SHP77 (cell line): ENCODE measurements at places on chromosomes 5 and 9.

- no peak for DNase-seq
Observed at GRCh38 chr5:68336200-68336599, 120.6 kb downstream of the PIK3R1 start.

- DNase-seq: no peak
Observed at GRCh38 chr5:118520771-118521415, 467.5 kb downstream of the DTWD2 start.

DNA sequence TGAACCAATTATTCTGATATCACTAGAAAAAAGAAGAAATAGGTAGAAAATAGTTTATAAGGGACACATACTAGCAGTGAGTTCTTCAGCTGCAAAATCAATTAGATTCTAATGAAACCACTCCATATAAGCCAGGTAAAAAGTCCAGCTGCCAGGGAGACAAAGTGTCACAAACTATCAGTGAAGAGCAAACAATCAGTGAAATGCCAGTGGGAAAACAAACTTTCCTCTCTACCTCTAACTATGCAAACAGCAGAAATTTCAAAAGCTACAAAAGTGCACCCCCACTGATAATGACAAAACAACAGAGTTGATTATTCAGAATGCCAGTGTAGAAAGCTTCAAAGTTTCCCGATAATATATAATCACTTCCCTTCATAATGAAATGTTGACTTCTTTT, 637.2 kb upstream of the ITGA1 start:
- DNase-seq: no peak

DNA sequence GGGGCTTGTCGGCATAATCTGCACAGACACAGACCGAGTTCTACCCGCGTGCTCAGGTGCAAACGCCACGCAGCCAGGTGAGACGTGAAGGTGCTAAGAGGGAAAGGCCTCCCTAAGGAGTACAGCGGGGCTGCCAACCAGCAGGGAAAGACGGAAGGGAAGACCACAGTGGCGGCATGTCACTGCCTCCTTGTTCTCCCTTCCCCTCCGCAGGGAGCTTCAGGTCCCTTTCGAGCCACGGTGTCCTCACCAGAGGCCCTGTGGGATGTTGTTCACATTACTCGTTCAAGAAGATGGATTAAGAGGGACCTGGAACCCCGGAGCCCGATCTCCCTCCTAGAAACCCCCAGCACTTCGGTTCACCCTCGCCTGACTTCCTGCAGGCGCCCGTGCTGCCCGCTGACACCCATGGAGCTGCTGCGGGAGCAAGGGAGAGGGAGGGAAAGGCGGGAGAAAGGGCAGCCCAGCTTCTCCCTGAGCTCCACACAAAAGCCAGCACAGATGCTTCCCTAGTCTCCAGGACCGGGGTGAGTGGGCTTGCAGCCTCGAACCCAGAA, 686 bp downstream of the BRD9 start:
- DNase-seq: no peak

DNA sequence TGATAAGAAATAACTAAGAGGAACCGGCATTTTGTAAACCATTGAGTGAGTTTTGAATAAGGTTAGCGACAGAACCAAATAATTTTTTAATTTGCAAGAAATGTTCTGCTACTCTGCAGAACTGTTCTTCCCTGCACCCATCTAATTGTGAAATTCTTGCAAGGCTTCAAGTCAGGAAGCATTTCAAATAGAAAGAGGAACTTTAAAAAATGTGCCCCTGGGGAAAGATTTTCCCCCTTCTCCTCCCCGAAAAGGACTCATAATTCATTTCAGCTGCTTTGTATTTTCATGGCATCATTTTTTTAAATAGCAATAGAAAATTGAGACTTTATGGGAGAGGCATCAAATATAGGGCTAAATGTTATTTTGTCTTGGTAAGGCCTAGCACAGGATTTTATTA, 180.9 kb upstream of the ANKRD55 start:
- DNase-seq: no peak

DNA sequence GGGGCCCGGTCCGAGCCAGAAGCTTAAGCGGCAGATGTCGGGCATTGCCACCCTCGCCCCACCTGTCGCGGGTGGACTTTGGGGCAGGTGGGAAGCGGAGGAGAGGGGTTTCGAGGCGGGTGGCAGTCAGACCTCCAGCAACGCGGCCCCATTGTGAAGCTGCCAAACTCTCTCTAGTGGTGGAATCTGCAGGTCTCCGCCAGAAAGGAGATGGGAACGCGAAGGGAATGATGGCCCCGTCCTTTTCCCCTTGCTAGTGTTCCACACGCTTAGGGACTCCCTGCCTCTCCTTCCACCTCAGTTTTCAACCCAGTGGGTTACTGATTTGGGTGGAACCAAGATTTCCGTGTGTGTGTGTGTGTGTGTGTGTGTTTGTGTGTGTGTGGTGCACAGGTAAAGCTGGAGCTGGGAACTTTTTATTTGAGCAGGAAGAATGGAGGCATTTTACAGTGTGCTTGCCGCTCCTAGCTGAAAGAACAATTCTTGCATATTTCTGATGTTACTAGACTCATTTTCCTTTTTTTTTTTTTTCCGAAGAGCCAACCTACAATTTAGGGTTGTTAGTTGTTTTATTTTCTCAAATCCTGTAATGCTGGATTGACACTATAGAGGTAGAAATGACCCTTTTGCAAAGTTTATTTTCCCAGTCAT, 1.3 kb downstream of the MACIR start:
- DNase-seq: peak; percentile 36

- no peak for DNase-seq
Observed at GRCh38 chr9:6090277-6091210, 75.1 kb upstream of the RANBP6 start.

DNA sequence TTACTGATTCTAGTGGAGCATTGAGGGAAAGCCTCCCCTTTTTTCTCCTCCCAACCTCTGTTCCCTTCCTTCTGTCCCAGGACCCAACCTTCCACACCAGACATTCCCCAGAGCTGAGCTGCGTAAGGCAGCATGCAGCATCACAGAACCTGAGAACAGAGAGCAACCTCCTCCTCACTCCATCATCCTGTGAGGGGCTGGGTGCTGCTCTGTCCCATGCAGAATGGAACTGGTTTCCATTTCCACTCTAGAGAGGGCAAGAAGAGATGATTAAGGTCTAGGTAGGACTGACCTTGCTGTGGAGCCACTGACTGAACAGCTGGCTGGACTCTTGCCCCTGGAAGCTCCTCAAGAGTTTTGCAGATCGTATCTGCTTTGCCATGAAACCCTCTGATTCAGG, 30.1 kb upstream of the IL7R start:
- no peak for DNase-seq

- no peak for DNase-seq
Observed at GRCh38 chr5:30112867-30113266, 1080.6 kb upstream of the CDH6 start.

DNA sequence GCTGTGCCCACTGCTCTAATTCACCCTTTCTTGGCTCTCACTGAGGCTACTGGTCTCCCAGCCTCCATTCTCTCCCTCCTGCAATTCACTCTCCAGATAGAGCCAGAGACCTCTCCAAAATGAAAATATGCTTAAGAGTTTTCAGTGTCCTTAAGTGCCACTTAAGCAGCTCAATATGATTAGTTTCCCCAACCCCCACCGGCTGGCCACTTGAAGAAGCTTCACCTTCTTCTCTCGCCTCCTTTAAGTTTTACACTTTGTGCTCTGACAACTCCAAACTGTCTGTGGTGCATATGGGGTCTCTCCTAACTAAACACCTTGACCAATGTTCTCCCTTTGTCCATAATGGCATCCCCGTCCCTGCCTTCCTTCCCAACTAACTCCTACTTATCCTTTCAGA, 53.4 kb downstream of the CDK5RAP2 start:
- no peak for DNase-seq

DNA sequence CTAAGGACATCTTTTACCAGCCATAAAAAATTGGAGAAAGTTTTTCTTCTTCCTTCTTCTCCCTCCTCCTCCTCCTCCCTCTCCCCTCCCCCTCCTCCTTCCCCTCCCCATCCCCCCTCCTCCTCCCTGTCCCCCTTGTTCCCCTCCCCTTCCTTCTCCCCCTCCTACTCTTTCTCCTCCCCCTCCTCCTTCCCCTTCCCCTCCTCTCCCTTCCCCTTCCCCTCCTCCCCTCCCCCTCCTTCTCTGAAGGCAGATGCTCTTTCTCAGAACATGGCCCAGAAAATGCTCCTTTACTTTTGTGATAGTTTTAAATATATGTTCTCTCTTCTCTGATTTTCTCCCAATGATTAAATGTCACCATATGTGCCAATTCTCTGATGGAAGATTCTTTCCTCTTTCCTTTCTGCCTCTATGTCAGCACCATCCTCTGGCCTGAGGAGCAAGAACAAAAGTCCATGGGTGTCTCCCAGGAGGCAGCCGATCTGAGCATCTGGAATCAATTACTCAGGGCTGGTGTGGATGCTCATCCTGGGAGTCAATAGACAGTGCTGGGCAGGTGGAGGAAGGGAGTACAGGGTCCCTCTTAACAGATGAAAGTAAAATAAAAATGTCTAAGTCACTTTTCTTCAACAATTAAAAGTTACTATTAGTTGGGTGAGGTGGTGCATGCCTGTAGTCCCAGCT, 63.0 kb upstream of the GNA14 start:
- no peak for DNase-seq

- no peak for DNase-seq
Observed at GRCh38 chr9:101366038-101366756, 18.6 kb downstream of the BAAT start.

DNA sequence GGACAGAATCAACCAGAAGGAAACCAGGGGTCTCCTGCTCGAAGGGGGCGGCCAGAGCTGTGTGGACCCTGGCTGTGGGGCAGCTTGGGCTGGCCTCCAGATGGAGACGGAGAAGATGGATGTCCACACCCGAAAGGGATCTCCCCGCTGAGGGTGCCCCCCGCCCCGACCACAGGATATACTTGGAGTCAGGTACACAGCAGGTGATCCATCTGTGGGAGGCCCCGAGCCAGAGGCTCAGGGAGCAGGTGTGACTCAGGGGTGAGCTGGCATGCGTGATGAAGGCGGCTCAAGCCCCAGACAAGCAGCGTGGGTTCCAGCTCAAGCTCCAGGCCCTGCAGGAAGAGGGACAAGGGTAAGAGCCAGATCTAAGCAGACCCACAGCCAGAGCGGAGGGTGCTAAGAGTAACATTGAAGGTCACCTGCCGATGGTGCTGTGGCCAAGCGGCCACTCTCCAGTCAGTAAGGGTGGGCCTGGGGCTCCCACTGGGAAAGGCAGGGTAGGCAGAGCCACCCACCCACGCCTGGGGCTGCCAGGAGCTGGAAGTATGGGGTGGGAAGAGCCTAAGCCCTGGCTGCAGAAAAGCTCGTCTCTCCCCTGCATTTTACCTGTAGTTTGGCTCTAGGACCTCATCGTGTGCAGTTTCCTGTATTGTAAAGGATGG, 30.6 kb upstream of the MVB12B start:
- no peak for DNase-seq

DNA sequence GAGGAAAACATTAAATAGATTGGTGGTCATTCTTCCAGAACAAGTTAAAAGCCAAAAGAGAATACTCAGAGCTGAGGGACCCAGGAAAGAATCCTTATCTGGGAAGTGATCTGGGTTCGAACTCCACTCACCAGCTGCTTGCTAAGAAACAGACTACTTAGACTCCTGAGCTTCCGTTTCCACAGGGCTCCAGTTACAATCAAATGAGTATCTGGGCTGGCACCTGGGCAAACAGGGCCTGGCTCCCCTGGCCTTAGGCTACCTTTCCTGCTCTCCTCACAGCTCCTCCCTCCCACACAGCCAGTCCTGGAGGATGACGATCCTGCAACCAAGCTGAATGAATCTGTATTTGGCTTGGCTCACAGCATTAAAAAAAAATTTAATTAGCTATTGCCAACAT, 2.5 kb downstream of the MAPK9 start:
- no peak for DNase-seq

DNA sequence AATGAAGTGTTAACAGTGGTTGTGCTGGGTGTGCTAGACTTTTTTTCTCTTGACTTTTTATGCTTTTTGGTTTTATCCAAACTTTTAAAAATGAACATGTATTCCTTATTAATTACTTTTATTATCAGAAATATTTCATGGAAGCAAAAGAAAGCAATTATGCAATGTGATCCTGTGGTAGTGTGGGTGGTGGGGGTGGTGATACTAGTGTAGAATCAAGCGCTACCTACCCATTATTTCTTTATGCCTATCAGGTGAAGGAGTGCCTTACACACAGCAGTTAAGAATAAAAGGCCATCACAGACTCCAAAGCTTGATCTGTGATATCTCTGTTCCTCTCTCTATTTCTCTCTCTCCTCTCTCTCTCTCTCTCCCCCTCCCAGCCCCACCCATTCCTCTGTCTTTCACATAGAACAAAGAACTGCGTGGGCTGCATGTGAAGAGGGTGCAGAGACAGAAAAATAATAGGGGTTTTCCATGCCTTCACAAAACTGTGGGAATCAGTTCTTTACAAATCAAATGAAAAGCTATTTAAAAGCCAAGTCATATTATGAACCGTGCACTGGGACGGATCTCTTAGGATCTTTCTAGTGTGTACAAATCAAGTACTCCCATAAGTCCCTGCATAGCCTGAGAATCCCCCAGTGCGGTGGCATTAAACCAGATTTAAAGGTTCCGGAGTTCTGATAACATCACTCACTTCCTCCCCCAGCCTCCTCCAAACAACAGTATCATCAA, 351.2 kb downstream of the RAB3C start:
- DNase-seq: no peak

- DNase-seq: no peak
Observed at GRCh38 chr5:68683632-68684036, 410.2 kb upstream of the SLC30A5 start.

DNA sequence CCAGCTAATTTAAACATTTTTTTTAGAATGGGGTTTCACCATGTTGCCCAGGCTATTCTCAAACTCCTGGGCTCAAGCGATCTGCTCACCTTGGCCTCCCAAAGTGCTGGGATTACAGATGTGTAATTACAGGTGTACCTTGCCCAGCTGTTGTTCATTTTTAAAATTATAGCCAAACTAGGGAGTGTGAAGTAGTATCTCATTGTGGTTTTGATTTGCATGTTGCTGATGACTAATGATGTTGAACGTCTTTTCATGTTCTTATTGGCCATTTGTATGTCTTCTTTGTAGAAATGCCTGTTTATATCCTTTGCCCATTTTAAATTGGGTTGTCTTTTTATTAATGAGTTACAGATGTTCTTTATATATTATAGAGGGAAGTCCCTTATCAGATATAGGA, 31.5 kb downstream of the EHMT1 start:
- no peak for DNase-seq

GRCh38 chr5:119275601-119276173, 80.1 kb upstream of the TNFAIP8 start:
- DNase-seq: no peak

DNA sequence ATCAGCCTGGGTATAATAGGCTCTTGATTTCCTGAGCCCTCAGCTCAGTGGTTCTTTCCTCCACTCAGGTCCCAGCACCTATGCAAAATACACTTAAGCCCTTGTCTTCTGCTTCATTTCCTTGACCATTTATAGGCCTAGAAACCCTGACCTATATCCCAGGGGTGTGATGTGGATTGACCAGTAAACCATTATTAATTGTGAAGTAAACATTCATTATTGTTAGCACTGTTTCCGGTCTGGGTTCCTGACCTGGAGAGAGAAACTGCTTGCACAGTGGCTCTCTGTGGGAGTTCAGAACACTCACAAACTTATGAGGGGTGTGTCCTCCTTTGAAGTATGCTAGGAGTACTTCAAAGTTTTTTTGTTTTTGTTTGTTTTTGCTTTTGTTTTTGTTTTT, 19.6 kb upstream of the TOMM5 start:
- no peak for DNase-seq

- peak; percentile 83 for DNase-seq
Observed at GRCh38 chr9:90142580-90142979, 500.0 kb downstream of the DIRAS2 start.
